ENCODE measurements at places on chromosomes 3 and 15. TPM values are rescaled to one million over a fixed set of nuclear protein-coding genes. Genes with fewer than 3 reads are reported as not detected.
A peak's percentile ranks its signal among the peaks of the same experiment; 100 is the strongest.

GRCh38 chr3:155254445-155254844, 39.0 kb downstream of the STRIT1 start:
- DNase-seq, result no peak

GRCh38 chr15:50256188-50257041, 9.1 kb downstream of the HDC start:
- peak; percentile 75 for DNase-seq

GRCh38 chr15:27936164-27936563, 163.0 kb downstream of the OCA2 start:
- no peak for DNase-seq

The CAV3 gene
- not detected for total RNA-seq

GRCh38 chr3:38459499-38460048, 5.9 kb downstream of the ACVR2B start:
- DNase-seq, result no peak

- DNase-seq, result no peak
These were observed 126.3 kb downstream of the TNIK start for GRCh38 chr3:171333784-171334464.

- DNase-seq, result no peak
These were observed 42.7 kb downstream of the CYP11A1 start for GRCh38 chr15:74324714-74325113.

The MNS1 gene
- total RNA-seq, result 0.86 TPM

GRCh38 chr3:15796771-15797641, 773 bp downstream of the ANKRD28 start:
- peak; percentile 82 for DNase-seq

- DNase-seq, result no peak
These were observed 316.8 kb downstream of the POLQ start for GRCh38 chr3:121228971-121229370.

DNA sequence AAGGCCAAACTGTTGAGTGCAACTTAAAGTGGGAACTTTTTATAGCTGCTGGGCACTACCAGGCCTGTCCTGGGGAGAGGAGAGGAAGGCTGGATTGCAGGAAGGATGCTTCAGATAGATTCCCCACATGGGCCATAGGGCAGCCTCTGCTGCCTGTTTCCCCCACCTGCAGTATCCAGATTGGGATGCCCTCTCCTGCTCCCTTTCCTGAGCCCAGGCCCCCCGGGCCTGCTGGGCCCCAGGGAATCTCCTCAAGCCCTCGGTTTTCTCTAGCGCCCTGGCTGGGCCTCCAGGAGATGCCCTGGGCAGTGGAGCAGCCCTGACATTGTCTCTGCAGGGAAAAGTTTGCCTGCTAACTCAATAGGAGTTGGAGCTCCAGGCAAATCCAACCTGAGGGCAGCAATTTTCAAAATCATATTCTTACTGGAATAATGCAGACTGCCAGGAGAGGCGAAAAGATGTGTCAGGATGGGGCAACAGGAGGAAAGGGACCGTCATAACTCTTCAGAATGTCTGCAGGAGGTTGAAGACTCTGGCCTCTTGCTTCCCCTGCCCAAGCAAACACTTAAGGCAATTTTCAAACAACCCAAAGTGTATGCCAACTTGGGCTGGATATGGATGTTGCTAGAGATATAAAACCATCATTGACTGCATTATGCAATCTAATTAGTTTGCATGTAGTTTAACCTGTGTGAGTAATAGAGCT, 4.4 kb downstream of the NR2F2 start:
- DNase-seq, result peak; percentile 16

The CCR2 gene
- not detected for total RNA-seq

- peak; percentile 39 for DNase-seq
These were observed 149.9 kb downstream of the NEK10 start for GRCh38 chr3:27219127-27219845.

All from astrocyte (in vitro differentiated cells and primary cell).